T-helper 17 cell (primary cell): ENCODE measurements at places on chromosomes 2 and 18. TPM values are rescaled to one million over a fixed set of nuclear protein-coding genes. Genes with fewer than 3 reads are reported as not detected.

The ATP6V1C2 gene
- total RNA-seq: not detected

The TUBA4B gene
- not detected for total RNA-seq

The G6PC2 gene
- total RNA-seq: not detected

DNA sequence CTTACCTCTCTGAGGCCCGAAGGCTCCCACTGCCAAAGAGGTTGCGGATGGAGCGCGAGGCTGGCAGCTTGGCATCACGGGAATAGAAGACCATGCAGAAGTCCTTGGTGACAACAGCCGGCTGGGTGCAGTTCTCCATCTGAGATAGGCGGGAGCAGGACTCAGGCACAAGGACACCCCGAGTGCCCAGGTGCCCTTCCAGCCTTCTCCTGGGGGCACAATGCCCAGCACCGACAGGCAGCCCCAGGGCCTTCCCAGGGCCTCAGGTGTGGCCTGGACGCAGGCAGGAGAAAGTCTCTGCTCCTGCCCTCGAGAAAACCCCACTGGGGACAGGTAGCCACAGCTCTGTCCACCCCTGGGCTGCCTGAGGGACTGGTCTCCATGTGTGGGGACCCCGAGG, 33.6 kb downstream of the AQP12A start:
- no peak for DNase-seq

The NDUFB3 gene
- total RNA-seq: 33.8 TPM

The CMPK2 gene
- 5.3 TPM for total RNA-seq

DNA sequence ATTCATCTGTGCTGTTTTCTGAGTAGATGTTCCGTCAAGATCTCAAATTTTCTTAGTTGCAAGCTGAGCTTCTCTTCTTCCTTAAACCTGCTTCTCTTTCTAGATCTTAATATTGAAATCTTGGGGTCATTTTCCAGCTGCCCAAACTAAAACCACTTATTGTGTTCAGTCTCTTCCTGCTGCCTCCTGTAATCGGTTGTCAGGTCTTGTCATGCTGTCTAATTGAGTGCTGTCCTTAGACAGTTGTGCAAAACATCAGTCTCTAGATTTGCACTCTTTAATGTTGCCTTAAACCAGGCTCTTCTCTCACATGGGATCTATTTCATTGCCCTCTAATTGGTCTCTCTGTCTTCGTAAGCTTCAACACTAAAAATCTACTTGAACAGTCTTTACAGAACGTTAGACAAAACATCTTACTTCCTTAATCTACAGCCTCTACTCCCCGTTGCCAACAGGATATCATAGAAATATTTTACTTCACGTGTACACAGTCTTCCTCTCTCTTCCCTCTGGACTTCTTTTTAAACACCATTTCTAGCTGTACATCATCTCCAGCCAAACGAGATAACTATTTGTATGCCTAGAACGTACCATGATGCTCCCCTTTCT, 34.9 kb downstream of the GPD2 start:
- no peak for DNase-seq

- no peak for DNase-seq
Observed at GRCh38 chr18:23861805-23862470, 152.6 kb upstream of the TTC39C start.
